ENCODE measurements at places on chromosomes 2 and 18.

- DNase-seq = no peak
Measured at GRCh38 chr2:221400411-221400810, 171.7 kb downstream of the EPHA4 start.

GRCh38 chr2:205531072-205531471, 151.2 kb upstream of the NRP2 start:
- no peak for DNase-seq

- no peak for DNase-seq
Measured at GRCh38 chr2:239991689-239992314, 33.3 kb downstream of the NDUFA10 start.

- DNase-seq = no peak
Measured at GRCh38 chr2:152241948-152242729, 66.6 kb upstream of the STAM2 start.

DNA sequence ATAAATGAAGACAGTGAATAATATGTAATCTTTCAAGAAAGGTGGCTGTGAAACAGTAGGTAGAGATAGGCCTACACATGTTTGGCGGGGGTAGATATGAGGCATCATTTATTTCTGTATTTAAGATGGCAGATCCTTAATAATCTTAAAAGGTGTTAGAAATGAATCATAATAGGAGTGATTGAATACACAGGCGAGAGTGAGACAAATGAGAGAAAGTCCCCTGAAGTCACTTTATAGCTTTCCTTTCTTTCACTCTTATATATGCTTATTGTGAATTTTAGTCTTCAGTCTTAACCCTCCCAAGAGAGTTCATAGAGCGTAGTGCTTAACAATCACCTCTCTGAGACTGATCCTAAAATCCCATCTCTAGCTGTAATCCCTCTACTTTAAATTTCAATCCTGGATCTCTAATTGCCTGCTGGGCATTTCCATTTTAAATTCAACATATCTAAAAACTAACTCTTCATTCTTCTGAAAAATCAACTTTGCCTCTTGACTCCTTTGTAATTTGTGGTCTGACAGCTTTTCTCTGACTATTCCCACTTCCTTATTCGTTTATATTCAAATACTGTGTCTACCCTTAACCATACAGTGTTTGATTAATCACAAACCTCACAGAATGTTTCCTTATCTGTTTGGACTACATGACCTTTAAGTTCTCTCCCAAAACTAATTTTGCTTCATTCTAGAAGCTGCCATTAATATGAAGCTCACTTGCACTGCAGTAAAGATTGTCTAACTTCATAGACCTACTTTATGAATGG, 463.7 kb upstream of the FSIP2 start:
- no peak for DNase-seq
